ENCODE measurements at places on chromosomes 3 and 15.

DNA sequence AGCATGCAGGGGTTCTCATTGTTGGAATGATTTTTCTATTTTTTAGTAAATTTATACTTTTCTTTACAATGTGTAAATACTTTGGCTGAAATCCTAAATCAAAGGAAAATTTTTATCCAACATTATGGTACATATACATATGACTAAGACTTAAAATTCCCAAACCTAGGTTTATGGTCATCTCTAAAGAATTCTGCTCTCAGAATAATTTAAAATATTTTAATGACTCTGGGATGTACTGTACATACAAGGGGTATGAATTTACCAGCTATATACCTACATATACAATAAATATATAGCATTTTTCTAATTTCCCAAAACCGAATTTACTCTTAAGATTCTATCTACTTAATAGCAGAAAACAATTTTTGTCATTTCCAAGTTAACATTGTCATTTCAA, 137.9 kb upstream of the POU1F1 start:
- no peak for DNase-seq

DNA sequence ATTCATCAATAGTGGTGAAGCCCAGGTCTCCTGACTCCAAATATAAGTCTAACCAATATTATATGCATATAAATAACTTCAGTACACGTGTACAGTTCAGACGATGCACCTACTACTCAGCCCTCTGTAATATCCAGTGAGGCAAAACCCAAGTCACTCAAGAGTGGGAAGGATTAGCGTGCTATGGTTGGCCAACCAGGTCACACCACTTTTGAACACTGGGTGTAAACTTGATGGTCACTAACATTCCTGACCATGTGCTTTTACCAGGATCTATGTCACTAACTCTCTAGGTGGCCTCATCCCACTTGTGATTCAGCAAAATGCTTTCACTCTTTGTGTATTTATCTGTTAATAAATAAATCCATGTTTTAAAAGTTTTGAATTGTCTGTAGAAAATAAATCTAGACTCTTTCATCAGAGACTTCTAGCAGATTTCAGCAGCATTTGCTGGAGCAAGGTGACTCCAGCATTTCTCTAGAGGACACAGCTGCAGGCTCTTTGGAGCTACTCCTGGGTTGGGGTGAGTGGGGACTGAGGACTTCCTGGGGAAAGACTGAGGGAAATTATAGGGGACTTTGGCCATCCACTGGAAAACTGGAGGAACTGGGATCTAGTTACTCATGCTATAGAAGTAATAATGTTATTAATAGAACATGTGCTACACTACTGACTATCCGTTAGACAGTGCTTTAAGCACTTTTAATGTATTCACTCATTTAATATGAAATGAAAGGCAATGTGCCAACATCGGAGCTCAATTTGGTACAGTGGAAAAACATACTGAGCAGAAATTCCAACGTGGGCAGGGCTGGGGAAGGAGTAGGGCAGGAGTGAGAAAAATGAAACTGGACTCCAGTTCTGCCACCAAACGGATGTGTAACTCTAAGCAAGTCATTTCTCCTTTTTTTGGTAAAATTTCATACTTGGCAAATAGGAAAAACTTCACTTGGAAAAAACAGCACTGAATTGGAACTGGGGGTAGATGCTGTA, 97.9 kb downstream of the RORA start:
- DNase-seq, result no peak

GRCh38 chr3:40187945-40188344, 121.6 kb upstream of the EIF1B start:
- no peak for DNase-seq

DNA sequence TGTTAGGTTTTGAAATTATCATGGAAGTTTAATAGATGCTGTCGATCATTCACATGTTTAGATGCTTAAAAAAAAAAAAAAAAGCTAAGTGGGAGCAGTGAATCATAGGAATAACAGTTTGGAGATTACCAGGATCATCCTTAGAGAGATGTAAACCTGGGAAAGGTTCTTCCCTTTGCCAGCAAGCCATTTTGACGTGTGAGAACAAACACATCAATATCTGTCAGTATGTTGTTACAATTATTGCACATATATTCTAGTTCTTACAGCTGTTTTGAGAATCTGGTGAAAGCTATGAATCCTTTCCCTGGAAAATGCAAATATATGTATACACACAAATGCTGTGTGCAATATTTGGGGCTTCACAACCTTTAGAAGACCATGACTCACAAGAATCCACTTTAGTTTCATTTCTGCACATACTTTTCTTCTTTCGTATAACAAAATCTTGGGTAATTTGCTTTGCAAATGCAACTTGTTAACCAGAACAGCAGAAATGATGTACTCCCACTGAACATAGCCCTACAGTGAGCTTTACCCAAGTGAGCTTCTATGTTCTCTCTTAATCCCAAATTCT, 12.0 kb downstream of the NFKBIZ start:
- DNase-seq, result no peak

- DNase-seq, result no peak
Observed at GRCh38 chr3:143192193-143192592, 72.6 kb downstream of the CHST2 start.
